ENCODE measurements at places on chromosomes 2 and 18. TPM values are rescaled to one million over a fixed set of nuclear protein-coding genes. Genes with fewer than 3 reads are reported as not detected.

DNA sequence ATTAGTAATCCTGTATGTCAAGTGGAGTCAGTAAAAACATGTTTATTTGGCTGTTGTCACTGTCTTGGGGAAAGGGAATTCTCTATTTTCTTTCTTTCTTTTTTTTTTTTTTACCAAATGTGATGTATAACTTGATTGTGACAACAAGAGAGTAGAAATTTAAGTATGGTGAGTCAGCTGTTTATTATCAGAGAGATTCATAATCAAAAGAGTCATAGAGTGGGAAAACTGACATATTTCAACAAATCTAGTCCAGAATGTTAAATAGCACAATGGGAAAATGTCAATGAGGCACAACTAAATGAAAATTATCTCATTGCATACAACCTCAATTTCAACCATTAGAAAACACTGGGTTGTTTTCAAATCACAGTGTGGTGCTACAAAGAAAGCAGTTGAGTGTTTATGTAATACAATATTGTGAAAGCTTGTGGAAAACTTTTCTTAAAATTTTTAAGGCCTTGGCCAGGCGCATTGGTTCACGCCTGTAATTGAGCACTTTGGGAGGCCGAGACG is 111.9 kb upstream of the DTNA start:
- DNase-seq: no peak

- no peak for DNase-seq
Measured at GRCh38 chr2:67215214-67216055, 181.7 kb upstream of the ETAA1 start.

- no peak for DNase-seq
Measured at GRCh38 chr18:58443671-58444070, 185.2 kb downstream of the ALPK2 start.

- DNase-seq: no peak
Measured at GRCh38 chr2:185456517-185456916, 282.1 kb upstream of the FSIP2 start.

The CYP26B1 gene
- not detected for total RNA-seq

All from activated T-helper 1 cell treated with anti-CD3 and anti-CD28 coated beads, Interleukin-12 subunit alpha, Interleukin-12 subunit beta, Interleukin-2, Interleukin-4 antibody, amounts not matched to agents 30 ng/mL and 10 ng/mL and 1 ng/mL, durations not matched to agents 14 hours and 24 hours and 36 hours (primary cell).